ENCODE measurements at places on chromosomes 7 and 10.

DNA sequence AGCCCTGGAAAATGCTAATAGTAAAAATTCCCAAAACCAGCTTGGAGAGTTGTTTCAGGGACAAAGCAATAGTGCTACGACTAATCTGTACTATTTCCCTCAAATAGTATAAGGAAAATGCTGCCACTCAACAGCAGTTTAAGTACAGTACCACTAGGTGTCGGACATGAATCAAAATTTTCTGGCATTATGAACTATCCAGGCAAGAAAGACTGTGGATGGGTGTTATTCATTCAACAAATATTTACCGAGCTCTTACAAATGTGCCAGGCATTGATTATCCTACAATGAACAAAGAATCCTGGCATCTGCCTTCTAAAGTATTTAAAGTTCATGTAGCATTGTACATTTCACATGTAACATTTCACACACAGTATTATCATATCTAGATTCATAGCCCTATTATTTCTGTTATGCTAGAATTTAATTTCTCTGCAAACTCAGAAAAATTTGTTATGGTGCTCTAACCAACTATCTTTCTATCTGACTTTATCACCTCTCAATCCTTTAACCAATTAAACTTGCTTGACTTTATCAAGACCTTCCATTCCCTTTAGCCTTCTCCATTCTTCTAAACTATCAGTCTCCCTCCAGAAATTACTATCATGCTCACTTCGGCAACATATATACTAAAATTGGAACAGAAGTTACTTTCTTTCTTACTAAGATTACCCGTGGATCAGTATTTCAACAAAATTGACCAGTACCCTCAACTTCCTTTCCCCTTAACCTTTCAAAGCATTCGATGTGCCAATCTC lies 80.6 kb downstream of the ARHGAP21 start:
- no peak for DNase-seq

- no peak for DNase-seq
Observed at GRCh38 chr7:29839921-29840320, 33.6 kb downstream of the WIPF3 start.

DNA sequence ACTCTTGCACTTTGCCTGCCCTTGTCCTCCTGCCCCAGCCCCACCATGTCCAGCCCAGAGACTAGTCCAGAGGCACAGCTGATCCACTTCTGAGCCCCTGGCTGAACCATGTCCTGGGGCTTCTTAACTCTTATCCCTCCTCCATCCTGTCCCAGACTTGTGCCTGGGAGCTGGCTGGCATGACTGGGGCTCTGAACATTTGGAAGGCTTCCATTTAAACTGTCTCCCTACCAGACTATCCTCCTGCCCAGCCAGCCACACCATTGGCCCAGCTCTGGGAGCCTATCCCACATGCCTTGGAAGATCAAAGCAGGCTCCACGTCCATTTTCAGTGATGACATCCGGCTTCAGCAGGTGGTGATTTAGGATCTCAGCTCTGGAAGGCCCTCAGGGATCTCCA lies 57.4 kb downstream of the FAM241B start:
- no peak for DNase-seq

- peak; percentile 28 for DNase-seq
Observed at GRCh38 chr10:119208553-119208940, 1.2 kb downstream of the GRK5 start.

DNA sequence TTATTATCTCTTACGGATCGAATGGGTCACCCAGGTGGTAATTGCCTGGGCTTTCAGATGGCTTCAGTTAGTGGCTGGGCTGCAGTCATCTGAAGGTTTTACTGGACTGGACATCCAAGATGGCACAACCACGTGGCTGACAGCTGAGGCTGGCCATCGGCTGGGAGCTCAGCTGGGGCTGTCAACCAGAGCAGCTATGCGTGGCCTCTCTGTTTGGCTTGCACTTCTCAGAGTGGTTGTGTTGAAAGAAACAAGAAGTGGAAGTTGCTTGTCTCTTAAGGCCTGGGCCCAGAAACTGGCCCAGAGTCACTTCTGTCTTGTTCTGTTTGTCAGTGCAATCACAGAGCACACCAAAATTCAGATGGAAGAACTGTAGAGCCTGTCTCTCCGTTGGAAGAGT lies 5.7 kb upstream of the GDI2 start:
- DNase-seq, result no peak

- DNase-seq, result no peak
Observed at GRCh38 chr10:1454428-1454827, 282.9 kb downstream of the ADARB2 start.

DNA sequence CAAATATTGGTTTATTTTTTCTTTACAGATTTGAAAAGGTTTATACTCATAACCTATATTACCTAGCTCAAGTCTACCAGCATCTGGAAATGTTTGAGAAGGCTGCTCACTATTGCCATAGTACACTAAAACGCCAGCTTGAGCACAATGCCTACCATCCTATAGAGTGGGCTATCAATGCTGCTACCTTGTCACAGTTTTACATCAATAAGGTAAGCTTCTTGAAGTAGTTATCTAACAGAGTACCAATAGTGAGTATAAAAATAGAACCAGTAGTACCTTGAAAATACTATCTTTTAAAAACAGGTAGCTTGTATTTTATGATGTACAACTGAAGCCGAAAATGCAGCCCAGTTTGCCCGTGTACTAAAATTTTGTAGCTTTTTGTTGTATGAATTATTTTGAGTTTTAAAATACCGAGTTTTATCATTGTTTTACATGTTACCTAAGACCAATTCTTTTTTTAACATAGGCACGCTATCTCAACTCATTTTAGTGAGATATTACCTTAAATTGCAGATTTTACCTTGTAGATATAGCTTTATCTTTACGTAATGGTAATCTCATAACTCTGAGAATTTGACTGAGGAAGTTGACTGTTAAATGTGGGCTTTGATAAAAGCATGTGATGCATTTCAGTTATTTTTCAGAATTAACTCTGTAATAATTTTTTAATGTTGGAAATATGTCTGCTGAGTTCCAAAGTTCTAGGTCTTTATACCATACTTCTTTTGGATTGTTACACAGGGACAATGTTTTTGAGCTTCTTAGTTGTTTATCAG lies 17.3 kb downstream of the KIFBP start:
- DNase-seq, result no peak

GRCh38 chr10:9311702-9312499 lies 1257.4 kb downstream of the GATA3 start:
- DNase-seq, result no peak

GRCh38 chr7:128405471-128406313 lies 4.1 kb downstream of the IMPDH1 start:
- no peak for DNase-seq

DNA sequence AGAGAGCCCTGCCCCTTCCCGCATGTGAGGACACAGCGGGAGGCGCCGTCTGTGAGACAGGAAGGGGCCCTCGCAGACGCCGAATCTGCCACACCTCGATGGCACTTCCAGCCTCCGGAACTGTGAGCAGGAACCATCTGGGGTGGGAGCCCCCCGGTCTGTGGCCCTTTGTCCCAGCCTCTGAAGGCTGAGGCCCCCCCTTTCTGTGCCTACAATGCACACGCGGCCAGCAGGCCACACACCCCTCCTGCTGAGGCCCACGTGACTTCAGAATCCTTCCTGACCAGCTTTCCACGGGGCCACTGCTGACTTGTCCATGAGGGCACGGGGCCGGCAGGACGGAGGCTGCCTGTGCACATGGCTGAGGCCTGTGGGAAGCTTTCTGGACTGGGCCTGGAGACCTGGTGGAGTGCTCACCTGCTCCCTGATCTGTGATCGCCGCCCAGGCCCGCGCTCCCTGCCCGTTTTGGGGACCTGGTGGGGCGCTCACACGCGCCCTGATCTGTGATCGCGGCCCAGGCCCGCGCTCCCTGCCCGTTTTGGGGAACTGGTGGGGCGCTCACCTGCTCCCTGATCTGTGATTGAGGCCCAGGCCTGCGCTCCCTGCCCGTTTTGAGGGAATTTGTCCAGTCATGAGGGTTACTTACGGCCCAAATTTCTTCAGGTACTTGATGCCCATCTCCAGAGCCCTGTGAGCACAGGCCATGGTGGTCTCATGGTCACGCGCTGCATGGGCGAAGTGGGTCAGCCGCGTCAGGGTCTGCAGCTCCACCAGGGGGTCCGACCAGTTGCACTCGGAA lies 34.3 kb downstream of the CFAP46 start:
- no peak for DNase-seq

- no peak for DNase-seq
Observed at GRCh38 chr7:112579388-112579787, 98.6 kb downstream of the LSMEM1 start.

- DNase-seq, result no peak
Observed at GRCh38 chr10:1472178-1472958, 265.0 kb downstream of the ADARB2 start.
